NCI-H1930 (cell line): ENCODE measurements at places on chromosomes 3 and 15.
A peak's percentile ranks its signal among the peaks of the same experiment; 100 is the strongest.

GRCh38 chr3:32575451-32576113, 4.9 kb upstream of the DYNC1LI1 start:
- DNase-seq: no peak

- DNase-seq: no peak
Measured at GRCh38 chr15:25783607-25784540, 79.3 kb downstream of the ATP10A start.

DNA sequence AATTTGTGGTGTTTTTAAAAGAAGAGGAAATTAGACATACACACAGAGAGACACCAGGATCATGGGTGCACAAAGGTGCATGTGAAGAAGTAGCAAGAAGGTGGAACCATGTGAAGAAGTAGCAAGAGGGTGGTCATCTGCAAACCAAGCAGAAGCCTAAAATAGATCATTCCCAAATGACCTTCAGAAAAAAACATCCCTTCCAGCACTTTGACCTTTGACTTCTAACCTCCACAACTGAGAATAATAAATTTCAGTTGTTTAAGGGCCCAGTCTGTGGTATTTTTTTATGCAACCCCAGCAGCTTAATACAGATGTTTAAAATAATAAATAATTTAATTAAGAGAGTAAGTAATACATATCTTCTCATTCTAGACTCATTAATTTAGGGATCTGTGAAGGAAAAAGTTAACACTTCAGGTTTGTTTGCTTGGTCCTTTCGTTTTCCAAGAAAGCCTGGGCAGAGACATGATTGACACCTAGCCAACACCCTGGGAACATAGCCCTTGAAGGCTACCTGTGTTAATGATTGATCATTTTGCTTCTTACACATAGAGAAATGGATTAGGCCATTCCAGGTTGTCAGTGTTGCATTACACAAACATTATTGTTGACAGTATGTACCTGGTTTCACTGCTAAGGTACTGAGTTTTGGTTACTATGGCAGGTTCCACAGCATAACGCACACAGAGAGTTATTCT, 1331.2 kb upstream of the GBE1 start:
- DNase-seq: no peak

DNA sequence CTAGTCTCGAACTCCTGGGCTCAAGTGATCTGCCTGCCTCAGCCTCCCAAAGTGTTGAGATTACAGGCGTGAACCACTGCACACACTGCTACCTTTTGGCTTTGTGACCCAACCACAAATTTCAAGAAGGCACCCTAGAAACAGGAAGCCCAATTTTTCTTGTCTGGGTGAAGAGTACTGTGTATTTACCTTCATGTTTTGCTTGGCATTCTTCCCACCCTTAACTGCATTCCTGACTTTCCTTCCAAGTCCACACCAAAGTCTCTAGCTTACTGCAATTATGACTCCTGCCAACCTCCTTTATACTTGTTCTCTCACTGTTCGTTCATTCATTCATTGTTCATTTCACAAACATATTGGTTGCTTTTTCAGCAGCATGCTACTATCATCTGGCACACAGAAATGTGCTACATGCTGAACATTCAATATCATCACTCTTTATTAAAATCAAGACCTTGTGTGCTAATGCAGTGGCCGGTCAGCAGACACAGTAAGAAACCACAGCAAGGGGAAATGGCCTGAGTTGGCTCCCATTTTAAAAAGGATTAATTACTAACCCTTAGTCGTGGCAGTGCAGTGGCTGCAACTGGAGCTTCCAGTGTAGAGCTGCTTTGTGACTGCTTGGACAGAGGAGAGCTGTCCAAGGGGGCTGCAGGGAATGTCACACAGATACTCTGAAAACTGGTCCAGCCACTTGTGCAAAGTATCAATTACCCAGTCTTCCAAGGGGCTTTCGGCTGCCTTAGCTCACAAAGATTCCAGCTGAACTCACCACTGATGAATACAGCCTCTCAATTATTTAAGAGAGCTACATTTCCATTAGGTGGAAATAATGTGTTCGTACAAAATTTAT, 94.0 kb downstream of the ETFA start:
- no peak for DNase-seq

DNA sequence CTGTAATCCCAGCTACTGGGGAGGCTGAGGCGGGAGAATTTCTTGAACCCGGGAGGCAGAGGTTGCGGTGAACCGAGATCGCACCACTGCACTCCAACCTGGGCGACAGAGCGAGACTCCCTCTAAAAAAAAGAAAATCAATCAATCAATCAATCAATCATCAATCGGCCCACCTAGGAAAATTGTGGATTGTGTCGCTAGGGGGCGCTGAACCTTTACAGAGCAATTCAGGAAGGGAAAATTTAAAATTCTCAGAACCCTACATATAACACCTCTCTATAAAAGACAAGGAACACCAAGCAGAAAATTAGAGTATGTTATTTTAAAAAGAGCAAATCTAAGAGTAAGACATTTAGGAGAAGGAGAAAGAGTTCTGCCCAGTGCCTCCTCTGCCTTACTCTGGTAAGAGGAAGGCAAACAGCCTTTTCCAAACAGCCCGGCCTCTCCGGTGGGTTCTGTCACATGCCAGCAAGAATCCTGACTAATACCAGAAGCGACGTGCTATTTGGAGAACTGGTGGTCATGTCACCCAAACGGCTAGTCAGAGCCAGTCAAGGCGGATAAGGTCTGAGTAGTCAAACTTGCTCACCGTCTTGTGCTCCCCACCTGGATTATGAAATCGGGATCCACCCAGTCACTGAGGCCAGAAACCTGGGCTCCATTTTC, 22.3 kb upstream of the SMCO1 start:
- peak; percentile 5 for DNase-seq

- no peak for DNase-seq
Measured at GRCh38 chr15:43877371-43877770, 50.6 kb downstream of the WDR76 start.

DNA sequence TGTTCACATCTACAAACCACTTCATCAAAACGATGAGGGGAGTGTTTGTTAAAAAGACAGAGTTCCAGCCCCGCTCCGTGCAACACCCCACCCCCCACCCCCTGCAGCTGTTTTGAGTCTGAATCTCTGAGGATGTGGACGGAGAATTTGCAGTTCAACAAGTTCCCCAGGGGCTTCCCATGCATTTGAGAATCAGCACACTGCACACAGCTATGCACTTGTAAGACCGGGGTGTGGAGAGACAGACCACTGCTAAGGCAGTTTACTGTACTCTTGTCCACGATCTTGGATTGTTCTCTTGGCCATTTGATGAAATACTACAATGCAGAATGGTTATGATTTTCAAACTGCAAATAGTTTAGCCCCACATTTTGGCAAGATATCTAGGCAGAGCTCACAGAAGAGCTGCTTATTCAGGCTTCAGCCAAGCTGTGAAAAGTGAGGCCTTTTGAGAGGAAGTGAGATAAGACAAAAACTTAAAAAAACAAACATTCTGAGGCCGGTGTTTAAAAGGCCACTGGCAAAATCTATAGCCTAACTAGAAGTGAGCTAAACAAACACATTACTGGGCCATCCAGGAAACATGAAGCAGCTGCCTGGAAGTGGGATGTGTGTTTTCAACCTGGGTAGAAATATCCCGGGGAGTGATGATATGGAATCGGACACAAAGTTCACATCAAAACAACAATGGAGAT, 308.2 kb upstream of the ADAMTS9 start:
- DNase-seq: no peak

GRCh38 chr3:28150465-28151206, 90.8 kb upstream of the CMC1 start:
- no peak for DNase-seq
